ENCODE measurements at places on chromosomes 1 and 21. TPM values are rescaled to one million over a fixed set of nuclear protein-coding genes. Genes with fewer than 3 reads are reported as not detected.

The AMY1A gene
- total RNA-seq: not detected

The HCRTR1 gene
- not detected for total RNA-seq

The ATP8B2 gene
- total RNA-seq: 71.9 TPM

The TAL1 gene
- 0.17 TPM for total RNA-seq

Data from astrocyte (in vitro differentiated cells and primary cell).